ENCODE measurements at places on chromosomes 3 and 15.
A peak's percentile ranks its signal among the peaks of the same experiment; 100 is the strongest.

GRCh38 chr15:69074843-69075224 is 60.3 kb downstream of the NOX5 start:
- DNase-seq, result no peak

DNA sequence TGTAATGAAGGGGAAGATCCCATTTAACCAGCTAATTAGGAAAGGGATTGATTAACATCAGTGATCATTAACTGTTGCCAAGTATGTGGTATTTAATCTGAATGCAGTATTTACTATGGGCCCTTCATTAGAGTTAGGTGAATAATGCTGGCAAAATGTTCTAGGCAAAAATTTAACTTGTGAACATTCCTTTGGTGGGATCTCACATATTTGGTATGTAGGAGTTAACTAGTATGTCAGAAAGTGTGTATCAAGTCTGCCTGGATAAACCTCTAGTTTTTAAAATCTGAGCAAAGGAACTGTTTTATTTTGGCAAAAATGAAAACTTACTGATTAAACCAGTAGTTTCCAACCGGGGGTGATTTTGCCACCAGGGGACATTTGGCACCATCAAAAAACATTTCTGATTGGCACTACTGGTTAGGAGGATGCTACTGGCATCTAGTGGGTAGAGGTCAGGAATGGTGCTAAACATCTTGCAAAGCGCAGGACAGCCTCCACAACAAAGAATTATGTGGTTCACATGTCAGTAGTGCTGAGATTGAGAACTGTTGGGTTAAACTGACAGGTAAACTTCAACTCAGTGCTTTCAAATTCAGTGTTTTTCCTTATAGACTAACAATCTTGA is 22.5 kb downstream of the LRTM1 start:
- no peak for DNase-seq

GRCh38 chr15:53511175-53511574 is 248.3 kb downstream of the WDR72 start:
- no peak for DNase-seq

GRCh38 chr3:143135150-143135549 is 15.6 kb downstream of the CHST2 start:
- no peak for DNase-seq

GRCh38 chr15:94582368-94582767 is 351.0 kb downstream of the MCTP2 start:
- DNase-seq, result peak; percentile 18

- no peak for DNase-seq
These were observed 611.0 kb downstream of the NSUN3 start for GRCh38 chr3:94673876-94674275.

DNA sequence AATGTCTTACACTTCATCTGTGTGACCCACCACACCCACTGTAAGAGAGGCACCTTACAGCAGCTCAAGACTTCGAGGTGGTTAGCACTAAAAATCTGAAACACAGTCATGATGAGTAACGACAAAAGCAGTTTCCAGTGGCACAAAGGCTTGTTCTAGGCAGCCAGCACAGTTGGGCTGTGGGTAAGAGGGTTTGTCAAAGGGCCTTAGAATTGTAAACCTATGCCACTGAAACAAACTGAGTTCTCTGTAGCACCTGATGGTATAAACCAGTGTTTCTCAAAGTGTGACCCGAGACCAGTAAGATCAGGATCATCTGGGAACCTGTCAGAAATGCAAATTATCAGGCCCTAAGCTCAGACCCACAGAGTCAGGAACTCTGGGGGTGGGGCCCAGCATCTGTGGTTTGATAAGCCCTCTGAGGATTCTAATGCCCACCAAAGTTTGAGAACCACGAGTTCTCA is 36.5 kb downstream of the DAPK2 start:
- no peak for DNase-seq

- DNase-seq, result no peak
These were observed 280.0 kb upstream of the LRRN1 start for GRCh38 chr3:3519266-3519665.

- no peak for DNase-seq
These were observed 12.6 kb upstream of the FRMD5 start for GRCh38 chr15:44207643-44208042.

- no peak for DNase-seq
These were observed 46.5 kb upstream of the LIMD1 start for GRCh38 chr3:45547764-45548680.

DNA sequence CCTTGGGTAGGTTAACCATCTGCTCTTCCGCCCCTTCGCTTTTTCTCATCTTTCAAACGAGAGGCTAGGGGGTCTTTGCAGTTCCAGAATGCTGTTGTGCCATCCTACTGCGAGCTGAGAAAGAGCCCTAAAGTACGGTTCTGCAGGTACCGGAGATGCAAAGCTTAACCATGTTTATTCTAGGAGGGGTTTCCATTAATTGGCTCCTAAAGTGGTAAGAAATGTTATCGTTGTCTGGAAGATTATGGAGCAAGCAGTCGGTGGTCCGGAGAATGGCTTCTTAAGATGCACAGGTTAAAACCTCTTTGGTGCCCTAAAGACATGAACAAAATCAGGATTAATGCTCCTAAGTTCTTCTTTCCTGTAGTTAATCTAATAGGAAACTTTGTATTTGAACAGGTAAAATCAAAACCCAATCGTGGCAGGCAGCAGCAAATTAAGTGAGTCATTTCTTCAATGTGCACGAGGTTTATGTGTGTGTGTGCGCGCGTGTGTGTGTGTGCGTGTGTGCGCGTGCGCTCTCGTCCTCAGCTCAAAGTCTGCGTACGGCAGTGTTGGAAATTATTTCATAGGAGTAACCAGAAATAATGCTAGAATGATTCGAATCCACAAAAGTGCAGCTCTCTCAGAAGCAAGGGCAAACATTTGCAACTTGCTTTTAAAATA is 772 bp downstream of the FAM81A start:
- no peak for DNase-seq

DNA sequence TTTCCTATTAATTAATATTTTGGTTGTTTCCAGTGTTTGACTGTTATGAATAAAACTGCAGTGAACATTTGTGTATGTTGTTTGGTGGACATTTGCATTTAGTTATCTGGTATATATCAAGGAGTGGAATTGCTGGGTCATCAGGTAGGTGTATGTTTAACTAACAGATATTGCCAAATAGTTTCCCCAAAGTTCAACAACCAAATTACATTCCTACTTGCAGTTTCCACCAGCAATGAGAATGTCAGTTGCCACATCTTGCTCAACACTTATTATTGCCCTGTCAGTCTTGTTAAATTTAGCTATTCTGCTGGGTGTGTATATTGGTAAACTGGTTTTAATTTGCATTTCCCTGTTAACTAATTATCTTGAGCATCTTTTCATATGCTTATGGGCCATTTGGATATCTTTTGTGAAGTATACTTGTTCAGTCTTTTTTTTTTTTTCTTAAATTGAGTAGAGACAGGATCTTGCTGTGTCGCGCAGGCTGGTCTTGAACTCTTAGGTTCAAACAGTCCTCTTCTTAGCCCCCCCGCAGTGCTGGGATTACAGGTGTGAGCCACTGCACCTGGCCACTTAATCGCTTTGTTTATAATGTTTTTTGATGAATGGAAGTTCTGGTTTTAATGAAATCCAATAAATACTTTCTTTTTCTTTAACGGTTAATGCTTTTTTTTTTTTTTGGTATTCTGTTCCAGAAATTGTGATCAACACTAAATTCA is 7.9 kb downstream of the FEM1B start:
- DNase-seq, result no peak

DNA sequence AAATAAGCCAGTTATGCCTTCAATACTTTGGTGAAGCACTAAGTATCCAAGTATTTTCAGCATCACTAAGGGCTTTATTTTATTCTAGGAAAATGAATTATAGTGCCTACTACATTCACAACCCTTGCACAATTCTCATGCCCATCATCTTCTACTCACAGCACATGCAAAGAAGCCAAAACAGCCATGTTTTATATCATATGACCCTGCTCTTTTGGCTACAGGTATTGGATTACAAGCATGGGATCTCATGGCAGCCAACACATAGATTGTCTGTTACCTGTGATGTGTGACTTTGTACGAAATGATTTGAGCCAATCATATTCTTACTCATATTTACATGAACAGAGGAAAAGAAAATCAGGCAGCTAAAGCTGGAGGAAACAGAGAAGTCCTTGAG is 38.6 kb downstream of the STT3B start:
- no peak for DNase-seq

Data from HCT116 (cell line).